ENCODE measurements at places on chromosomes 7 and 10.

DNA sequence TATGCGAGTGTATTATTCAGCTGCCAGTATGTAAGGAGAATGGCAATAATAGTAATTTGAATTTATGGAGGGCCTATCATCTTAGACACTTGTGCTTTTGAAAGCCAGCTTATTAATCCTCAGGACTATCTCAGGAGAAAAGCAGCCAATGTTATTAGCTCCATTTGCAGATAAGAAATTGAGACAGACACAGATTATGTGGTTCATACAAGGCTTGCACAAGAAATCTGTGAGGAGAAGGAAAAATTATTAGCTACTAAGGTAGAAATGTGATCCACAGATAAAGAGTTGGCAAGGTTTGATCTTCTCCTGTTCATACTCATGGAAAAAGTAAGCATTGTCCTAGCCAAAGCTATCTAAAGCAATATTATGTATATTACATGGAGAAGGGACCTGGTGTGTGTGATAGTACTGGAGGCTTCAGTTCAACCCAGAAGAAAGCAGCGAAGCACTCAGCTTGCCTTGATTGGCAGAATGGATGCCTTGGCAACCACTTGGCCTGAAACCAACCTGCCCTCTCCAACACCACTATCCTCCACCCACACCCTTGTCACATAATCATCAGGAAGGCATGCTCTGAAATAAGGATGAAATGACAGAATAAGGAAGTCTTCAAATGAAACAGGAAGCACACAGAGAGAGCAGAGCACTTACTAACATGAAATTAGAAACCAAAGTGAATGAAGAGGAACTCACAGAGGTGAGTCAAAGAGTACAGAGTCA lies 18.0 kb downstream of the MACC1 start:
- no peak overlapping the region for H3K27ac ChIP-seq
- no peaks in the 10 kb centered on the region for H3K27me3 ChIP-seq
- no peak overlapping the region for H3K4me3 ChIP-seq
- DNase-seq: no peak
- no peaks in the 10 kb centered on the region for H3K36me3 ChIP-seq

DNA sequence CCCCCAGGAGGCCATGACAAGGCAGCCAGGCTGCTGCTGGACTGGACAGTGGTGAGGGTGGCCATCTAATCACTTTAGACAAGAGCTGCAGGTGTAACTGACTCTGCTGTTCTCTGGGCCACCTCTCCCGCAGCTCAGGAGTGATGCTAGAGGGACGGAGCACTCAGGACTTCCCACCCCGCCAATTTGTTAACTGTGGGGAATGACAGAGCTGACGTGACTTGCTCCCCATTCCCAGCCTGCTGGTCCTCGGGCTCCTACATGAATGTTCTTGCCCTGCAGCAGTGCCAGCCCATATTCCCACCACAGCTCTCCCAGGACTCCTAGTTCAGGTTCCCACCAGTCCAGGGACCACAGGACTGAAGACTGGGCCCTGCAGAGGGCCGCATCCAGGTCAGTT lies 16.7 kb upstream of the NPFFR1 start:
- no peak overlapping the region for H3K27ac ChIP-seq
- H3K36me3 ChIP-seq: no peaks in the 10 kb centered on the region
- no peaks in the 10 kb centered on the region for H3K4me1 ChIP-seq
- DNase-seq: no peak
- H3K27me3 ChIP-seq: no peaks in the 10 kb centered on the region
- no peak overlapping the region for H3K4me3 ChIP-seq

- peaks cover 3% of the 10 kb centered on the region for H3K4me1 ChIP-seq
- no peaks in the 10 kb centered on the region for H3K27me3 ChIP-seq
- no peaks in the 10 kb centered on the region for H3K36me3 ChIP-seq
Observed at GRCh38 chr7:5607951-5608656, 173.4 kb downstream of the RNF216 start.

GRCh38 chr10:29736366-29737073 lies 101.7 kb upstream of the SVIL start:
- peaks cover 13% of the 10 kb centered on the region for H3K27me3 ChIP-seq
- no peaks in the 10 kb centered on the region for H3K36me3 ChIP-seq
- H3K4me3 ChIP-seq: peak overlapping the region; percentile 80
- H3K4me1 ChIP-seq: peaks cover 36% of the 10 kb centered on the region
- peak; percentile 60 for DNase-seq
- no peak overlapping the region for H3K27ac ChIP-seq

GRCh38 chr7:39746103-39746819 lies 122.9 kb downstream of the RALA start:
- peak; percentile 61 for DNase-seq
- no peak overlapping the region for H3K4me3 ChIP-seq

DNA sequence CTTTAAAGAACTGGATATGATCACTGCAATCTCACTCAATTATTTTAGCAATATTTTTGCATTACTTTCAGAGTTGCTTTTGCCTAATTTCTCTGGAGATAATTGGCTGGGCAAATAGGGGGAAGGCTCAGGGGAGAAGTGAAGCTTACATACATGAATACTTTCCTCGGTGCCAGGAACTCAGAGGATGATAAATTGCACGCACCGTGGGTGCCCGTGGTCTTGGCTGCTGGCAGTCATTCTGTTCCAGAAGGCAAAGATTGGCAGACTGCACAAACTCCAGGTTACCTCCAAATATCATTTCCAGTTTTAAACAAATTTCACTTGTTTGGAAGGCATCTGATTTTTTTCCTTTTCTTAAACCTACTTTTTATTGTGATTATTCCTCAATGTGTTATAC lies 197.8 kb upstream of the TMEM72 start:
- no peaks in the 10 kb centered on the region for H3K4me1 ChIP-seq
- DNase-seq: no peak
- no peak overlapping the region for H3K4me3 ChIP-seq
- no peaks in the 10 kb centered on the region for H3K27me3 ChIP-seq
- H3K27ac ChIP-seq: no peak overlapping the region
- H3K36me3 ChIP-seq: no peaks in the 10 kb centered on the region

- H3K4me3 ChIP-seq: peak overlapping the region; percentile 90
- peaks cover 2% of the 10 kb centered on the region for H3K27me3 ChIP-seq
- peaks cover 61% of the 10 kb centered on the region for H3K4me1 ChIP-seq
- H3K27ac ChIP-seq: peak overlapping the region; percentile 99
- peaks cover 12% of the 10 kb centered on the region for H3K36me3 ChIP-seq
- no peak for DNase-seq
Observed at GRCh38 chr7:96320442-96320841, 1.5 kb downstream of the SLC25A13 start.

GRCh38 chr7:155670521-155670920 lies 26.1 kb downstream of the RBM33 start:
- no peak for DNase-seq
- peak overlapping the region; percentile 66 for H3K27ac ChIP-seq
- H3K36me3 ChIP-seq: peaks cover 68% of the 10 kb centered on the region

DNA sequence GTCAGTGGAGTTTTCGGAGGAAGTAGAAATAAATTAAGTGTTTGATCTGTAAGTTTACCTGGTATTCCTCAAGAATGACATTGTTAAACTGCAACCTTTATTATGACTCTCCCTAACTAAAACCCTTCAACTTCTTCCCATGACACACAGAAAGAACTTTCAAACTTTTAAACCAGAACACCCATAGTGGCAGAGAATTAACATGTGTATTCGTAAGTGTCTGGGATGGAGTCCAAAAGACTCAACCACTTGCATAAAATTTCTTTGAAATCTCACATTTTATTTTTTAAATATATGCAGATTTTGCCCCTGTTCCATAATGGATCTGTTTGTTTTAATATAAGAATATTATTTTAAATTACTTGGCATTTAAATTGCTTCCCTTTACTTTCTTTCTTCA lies 54.6 kb upstream of the PLXNA4 start:
- no peaks in the 10 kb centered on the region for H3K4me1 ChIP-seq
- no peaks in the 10 kb centered on the region for H3K27me3 ChIP-seq
- no peak for DNase-seq
- no peak overlapping the region for H3K27ac ChIP-seq
- no peaks in the 10 kb centered on the region for H3K36me3 ChIP-seq
- no peak overlapping the region for H3K4me3 ChIP-seq

GRCh38 chr10:50421026-50421719 lies 169.9 kb upstream of the ASAH2 start:
- H3K27me3 ChIP-seq: no peaks in the 10 kb centered on the region
- H3K4me1 ChIP-seq: peaks cover 47% of the 10 kb centered on the region
- H3K27ac ChIP-seq: no peak overlapping the region
- DNase-seq: no peak
- no peak overlapping the region for H3K4me3 ChIP-seq

Measured in activated T-cell treated with anti-CD3 and anti-CD28 coated beads, Interleukin-2, amount 50 U/mL, for 24 hours (primary cell).